ENCODE measurements at places on chromosomes 5 and 9. TPM values are rescaled to one million over a fixed set of nuclear protein-coding genes. Genes with fewer than 3 reads are reported as not detected.

The IL6ST gene
- 148 TPM for polyA plus RNA-seq

The PHF24 gene
- not detected for polyA plus RNA-seq

The PCDHA13 gene
- polyA plus RNA-seq, result not detected

The BTNL3 gene
- not detected for polyA plus RNA-seq

The SLC1A3 gene
- not detected for polyA plus RNA-seq

The ARHGEF37 gene
- 0.47 TPM for polyA plus RNA-seq

The PCDHGC3 gene
- 0.14 TPM for polyA plus RNA-seq

The FUT7 gene
- 0.06 TPM for polyA plus RNA-seq

The ARRDC3 gene
- 130 TPM for polyA plus RNA-seq

- no peak for DNase-seq
These were observed 103.1 kb upstream of the SLC44A1 start for GRCh38 chr9:105141146-105141975.

DNA sequence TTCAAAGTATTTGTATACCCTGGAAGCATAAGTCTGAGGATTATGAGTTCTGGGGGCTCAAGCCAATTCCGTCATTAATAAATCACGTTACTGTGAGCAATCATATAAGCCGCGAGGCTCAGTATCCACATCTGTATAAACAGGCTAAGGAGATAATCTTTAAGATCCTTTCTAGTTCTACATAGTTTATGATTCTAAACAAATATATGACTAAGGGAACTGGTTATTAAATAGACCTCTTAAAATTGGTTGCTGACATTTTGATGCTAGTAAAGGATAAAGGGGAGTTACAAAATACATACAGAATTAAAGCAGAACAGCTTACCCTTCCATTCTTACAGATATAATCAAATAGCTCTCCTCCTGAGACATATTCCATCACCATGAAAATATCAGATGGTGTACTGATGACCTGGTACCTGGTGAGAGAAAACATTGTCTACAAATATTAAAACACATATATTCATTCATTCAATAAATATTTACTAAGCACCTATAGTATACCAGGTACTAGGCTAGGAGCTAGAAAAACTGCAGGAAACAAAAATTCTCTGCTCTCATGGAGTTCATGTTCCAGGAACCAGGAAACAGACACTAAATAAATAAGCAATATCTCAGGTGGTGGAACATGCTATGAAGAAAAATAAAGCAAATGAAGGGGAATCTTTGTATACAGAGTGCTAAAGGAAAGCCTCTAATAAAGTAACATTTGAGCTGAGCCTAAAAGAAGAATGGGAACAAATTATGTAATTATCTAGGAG lies 19.5 kb upstream of the TTC33 start:
- DNase-seq, result no peak

DNA sequence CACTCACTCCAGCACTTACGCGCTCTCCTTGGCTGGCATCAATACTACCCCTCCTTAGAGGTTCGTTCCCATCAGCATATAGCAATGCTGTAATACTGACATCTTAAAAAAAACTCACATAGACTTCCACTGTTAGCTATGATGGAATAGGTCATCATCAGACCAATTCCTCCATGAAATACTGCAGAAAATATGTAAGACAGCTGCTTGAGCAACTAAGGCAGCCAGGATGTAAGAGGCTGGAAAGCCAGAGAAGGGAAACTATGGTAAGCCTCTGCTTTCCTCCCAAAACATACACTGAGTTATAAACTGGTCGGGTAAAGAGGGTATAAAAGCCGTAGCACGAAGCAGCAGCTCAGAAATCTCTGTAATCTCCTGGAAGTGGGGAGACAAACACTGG lies 33.5 kb downstream of the AUH start:
- no peak for DNase-seq

GRCh38 chr9:130336027-130336610 lies 70.6 kb downstream of the HMCN2 start:
- no peak for DNase-seq

- no peak for DNase-seq
These were observed 33.1 kb downstream of the MFAP3 start for GRCh38 chr5:154071799-154072413.

DNA sequence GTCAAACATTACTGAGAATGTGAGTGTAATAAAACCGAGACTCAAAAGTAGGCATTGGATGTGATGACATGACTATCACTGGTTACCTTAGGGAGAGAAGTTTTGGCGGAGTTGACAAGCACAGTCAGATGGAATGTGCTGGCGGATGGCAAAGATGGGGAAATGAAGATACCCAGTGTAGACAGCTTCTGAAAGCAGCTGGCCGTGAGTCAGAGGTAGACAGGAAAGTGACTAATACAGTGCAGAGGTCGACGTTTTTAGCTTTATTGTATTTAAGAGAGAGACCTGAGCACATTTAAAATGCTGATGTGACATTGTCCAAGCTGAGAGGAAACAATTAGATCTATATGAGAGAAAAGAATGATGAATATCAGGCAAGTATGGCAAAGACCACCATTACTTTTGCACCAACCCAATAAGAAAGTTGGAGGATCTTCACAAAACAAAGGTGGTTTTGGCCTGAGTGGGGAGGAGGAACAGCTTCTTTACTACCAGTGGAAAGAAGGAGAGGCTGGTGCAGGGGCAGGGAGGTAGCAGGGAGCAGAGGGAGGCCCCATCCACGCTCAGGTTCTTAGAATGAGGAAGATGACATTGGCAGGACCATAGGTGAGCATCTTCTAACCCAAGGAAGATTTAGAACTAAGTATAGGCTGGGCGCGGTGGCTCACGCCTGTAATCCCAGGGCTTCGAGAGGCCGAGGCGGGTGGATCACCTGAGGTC lies 36.7 kb upstream of the KCNIP1 start:
- no peak for DNase-seq

GRCh38 chr5:24642022-24642421 lies 2.8 kb downstream of the CDH10 start:
- no peak for DNase-seq

GRCh38 chr9:73153793-73154227 lies 2.1 kb downstream of the ANXA1 start:
- no peak for DNase-seq

DNA sequence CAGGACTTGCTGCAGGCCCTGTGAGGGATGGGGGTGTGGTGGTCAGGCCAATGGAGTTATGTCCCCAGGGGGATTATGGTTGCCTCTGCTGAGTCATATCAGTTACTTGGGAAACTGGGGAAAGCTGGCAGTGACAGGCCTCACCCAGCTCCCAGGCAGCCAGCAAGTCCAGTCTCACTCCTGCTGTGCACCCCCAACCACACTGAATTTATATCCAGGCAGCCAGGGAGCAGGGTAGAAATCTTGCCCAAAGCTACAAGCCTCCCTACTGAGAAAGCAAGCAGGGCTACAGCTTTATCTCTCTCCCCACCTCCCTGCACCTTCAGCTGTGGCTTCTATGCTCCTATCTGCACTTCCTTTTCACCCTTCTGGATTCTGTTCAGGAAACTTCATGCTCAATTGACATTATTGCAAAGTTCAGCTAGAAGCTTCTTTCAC lies 2076.0 kb upstream of the CDH9 start:
- no peak for DNase-seq

DNA sequence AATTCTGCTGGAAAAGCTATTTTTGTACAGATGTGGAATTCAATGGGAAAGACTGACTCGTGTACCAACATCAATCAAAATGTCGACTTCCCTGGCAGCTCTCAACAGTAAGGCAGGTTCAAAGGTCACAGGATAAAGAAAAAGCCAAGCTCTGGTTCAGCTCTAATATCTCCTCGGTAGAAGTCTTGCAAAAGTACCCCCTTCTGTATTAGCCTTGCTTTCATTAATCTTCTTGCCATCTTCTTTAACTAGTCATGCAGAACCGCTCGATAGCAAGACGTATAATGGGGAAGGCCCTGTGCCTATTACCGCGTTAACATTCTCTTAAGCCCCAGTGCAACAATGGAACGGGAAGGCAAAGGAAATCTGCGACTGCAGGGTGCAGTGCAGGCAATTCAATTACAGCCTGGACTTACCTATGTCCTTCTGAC lies 201.2 kb downstream of the GAPVD1 start:
- no peak for DNase-seq

DNA sequence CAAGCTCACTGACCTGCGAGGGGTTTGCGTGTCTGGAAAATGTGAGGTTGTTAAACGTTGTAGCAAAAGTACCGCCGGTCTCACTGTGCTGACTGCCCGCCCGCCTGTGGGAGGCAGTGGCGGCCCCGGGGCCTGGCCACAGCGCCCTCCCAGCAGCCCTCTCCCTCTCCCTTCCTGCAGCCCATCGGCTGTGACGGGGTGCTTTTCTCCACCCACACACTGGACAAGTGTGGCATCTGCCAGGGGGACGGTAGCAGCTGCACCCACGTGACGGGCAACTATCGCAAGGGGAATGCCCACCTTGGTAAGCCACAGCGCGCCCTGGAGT lies 6.2 kb downstream of the ADAMTSL2 start:
- no peak for DNase-seq

DNA sequence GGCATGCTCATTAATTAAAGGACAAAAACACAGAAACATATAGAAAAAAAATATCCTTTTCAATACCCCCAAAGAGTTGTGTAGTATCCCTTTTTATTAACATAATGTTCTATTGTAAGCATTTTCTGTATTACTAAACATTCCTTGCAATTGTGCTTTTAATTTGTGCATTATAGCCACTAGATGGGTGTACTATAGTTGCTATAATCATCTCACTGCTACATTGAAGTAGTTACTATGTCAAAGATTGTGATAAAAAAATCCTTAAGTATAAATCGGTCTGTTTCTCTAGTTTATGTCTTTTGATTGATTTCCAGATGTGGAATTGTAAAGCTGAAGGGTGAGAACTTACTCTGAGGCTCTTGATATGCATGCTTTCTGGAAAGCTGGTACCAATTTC lies 21.4 kb downstream of the FREM1 start:
- DNase-seq, result no peak

DNA sequence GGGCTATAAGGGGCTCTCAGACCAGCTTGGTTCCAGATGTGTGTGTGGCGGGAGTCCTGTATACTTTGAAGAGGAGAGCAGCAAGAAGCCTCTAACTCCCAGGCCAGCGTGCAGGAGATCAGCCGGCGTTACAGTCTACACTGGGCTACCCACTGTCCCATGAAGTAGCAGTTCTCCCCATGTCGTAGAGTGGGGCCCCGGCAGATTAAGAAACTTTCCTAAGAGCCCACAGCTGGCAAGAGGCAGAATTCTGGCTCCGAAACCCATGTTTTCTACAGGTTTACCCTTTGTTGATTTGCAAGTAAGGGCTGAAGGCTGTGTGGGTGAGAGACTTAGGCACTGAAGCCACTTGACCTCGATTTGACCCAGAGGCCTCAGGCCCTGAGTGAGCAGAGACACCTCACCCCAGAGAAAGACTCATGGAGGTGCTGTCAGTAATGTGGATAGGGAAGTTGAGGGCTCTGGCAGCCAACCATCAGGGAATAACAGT lies 881 bp upstream of the B4GALT1 start:
- no peak for DNase-seq

DNA sequence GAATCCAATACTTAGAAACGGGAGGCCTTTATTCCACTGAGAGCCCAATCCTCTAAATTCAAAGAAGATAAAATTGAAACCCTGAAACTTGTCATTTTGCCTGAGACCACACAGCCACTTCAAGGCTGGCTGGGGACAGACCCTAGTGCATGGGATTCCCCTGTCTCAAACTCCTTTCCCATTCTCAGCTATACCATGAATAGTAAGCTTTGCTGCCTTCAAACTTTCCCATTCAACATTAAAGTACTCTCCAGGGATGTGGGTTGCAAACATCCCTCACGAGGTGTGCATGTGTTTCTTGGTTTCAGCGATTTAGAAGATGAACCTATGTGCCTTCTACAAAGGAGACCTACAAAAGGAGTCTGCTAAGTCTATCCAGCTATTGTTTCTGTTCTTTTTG lies 64.6 kb downstream of the GABRB2 start:
- DNase-seq, result no peak

DNA sequence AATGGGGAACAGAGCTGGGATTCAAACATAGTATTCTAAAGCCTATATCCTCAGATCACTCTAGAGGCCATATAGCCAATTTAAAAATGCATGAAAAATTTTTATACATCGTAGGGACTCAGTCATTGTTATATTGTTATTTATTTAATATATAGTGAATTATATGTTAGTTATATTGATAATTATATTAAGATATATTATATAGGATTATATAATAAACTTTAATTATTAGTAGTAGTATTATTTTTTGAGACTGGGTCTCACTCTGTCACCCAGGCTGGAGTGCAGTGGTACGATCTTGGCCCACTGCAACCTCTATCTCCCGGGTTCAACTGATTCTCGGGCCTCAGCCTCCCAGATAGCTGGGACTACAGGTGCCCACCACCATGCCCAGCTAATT lies 65.7 kb upstream of the DPYSL3 start:
- DNase-seq, result no peak

DNA sequence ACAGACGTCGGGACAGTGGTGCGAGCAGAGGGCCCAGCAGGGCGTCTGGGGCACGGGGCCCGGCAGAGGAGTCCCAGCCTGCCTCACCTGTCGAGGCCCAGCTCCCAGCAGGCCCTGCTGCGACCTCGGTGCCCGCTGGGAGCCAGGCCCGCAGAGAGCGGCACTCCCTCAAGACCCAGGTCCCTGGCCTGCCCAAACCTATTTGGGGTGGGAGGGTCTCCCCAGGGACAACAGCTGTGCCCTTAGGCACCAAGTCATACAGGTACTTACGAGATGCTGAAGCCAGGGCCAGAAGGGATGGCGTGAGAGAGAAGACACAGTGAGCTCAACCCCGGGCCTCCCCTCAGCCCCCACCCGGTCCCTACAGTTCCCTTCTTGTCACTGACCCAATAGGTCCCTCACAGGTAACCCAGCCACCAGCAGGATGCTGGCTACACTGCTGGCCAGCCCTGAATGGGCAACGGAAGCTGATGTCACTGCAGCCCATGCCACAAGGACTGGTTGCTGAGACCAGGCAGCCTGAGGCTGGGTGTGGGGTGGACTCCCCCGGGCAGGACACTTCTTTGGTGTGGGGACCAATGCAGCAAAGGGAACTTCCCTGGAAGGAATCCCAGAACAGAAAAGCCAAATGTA lies 3.7 kb downstream of the NSMF start:
- no peak for DNase-seq

GRCh38 chr9:125404733-125405132 lies 143.1 kb downstream of the GAPVD1 start:
- no peak for DNase-seq

DNA sequence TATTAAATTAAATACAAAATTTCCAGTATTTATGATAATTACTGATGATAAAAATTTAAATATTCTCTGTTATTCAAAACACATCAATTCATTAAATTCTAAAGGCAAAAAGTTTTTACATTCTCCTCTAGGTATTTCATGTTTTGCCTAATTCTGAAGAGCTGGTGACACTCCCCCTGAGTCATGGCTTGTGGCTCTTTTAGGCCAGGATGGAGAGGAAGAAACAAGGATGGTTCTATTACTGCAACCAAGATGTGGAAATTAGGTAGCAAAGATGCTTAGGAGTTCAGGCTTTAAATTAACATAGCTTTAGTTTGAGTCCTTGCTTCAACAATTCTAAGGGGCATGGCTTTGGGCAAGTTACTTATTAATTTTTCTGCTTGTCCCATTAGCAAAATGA lies 1295.8 kb downstream of the EFNA5 start:
- DNase-seq, result no peak

- no peak for DNase-seq
These were observed 197.8 kb downstream of the HSPA4 start for GRCh38 chr5:133249593-133249992.
